ENCODE measurements at places on chromosomes 1 and 21.

DNA sequence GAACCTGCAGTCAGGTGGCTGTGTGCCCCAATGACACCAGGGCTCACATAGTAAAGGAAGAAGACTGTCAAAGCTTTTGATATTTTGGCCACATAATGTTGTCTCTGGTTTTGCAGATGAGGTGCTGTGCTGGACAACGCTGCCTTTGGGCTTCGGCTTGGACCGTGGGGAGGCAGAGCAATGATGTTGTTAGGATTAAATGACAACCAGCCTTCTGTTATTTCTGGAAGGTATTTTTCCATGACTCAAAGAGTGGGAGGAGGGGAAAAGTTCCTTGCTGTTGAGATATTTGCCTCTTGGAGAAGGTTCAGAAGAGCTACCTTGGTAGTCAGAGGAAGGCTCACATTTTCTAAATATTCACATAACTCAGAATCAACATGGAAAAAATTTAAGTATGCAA, 187.3 kb upstream of the GALNT2 start:
- no peak for DNase-seq

DNA sequence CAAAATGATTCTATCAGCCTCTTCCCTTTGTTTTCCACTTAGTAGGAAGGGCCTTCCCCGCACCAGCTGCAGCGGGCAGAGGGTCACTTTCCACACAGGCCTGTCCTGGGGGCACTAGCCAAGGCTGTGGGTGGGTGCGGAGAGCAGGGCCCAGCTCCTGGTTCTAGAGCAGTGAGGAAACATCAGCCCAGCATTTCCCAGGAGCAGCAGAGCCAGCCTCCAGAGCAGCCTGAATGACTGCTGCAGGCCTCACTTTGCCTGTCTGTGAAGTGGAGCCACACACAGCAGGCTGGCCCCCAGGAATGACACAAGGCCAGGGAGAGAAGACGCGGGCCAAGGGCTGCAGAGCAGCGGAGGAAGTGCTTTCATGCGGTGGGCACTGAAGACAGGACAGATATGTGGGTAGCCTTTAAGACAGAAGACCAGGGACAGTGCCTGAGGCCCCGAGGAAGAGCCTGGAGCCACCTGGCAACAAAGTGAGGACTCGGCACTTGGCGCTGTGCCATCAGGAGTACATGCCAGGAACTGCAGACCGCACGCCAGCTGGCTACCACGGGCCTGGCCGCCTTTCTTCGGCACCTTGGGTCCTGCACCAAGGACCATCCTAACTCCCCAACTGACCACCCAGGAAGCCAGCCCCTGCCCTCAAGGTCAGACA, 42.0 kb downstream of the ACOT7 start:
- DNase-seq, result no peak

DNA sequence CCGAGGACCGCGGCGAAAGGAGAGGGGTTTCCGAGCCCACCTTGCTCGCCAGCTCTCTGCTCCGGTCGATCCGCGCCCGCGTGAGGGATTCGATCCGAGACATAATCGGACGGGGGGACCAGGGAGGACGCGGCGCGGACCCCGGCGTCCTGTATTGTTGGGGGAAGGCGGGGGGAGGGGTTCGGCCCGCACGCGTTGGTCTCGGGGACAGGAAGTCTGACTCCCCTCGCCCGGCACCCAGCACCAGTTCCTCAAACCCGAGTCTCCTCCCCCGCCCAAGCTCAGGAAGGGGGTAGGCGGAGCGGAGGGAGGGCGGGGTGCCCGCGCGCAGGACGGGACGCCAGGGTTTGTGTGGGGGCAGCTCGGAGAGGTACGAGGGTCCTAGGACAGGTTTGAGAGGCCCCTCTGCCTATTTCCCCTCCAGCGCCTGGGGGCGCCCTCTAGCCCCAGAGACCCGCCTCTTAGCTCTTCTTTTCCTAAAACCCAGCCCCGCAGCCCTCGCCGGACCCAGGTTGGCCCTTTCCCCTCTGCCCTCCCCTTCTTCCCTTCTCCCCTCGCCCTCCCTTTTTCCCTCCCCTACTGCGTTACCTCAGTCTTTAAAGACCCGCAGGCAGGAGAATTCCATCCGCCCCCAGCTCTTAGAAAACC, at the start of gene ARHGEF2:
Gene ARHGEF2, minus strand, starts transcription at position 223 of the 648 bp plus-strand sequence. Its CDS starts 120 bp downstream, at position 103.
- no peak for DNase-seq

DNA sequence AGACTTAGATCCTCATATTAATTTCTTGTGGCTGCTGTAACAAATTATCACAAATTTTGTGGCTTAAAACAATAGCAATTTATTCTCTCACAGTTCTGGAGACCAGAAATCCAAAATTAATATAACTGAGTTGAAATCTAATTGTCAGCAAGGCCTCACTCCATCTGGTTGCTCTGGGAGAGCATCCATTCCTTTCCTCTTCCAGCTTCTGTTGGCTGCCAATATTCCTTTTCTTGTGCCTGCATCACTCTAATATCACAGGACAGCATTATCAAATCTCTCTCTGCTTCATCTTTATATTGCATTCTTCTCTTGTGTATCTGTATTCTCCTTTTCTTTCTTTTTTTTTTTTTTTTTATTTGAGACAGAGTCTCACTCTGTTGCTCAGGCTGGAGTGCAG, 9.3 kb downstream of the SLC35A3 start:
- DNase-seq, result no peak

DNA sequence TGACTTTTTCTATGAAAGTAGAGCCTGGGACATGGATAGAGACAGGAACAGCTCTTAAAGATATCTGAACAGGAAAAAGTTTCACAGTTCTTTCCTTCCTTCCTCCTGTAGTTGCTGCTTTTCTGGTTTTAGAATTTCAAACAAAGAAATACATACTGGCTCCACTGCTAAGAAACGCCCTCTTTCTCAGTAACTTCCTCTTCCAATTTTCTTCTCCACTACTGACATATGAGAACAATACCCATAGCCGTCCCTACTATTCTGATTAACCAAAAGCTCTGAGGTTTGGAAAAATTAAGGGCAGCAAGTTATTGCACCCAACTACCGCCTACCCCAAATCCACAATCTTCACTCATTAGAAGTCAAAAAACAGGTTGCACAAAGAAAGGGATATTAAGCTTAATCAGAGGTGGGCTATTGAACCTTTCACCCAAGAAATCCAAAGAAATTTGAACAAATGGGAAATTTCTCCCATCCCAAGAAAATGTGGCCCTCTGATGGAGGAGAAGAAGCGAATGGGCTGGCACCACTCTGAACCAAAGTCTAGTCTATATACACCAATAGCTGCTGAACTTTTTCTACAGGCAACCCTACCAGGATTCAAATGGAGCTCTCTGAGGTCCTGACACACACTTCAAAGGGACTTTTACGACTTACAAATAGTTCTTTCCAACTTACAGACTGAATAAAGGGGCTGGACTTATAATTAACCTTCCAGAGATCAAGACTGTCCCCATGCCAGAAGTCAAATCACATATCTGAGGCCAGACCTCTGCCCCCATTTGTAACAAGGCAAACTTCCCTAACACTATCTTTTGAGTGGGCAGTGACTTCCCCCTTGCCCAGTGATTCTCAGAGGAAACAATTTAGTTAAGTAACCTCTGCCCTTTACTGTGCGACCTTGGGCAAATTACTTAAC, 1.7 kb downstream of the WASF2 start:
- DNase-seq, result no peak

DNA sequence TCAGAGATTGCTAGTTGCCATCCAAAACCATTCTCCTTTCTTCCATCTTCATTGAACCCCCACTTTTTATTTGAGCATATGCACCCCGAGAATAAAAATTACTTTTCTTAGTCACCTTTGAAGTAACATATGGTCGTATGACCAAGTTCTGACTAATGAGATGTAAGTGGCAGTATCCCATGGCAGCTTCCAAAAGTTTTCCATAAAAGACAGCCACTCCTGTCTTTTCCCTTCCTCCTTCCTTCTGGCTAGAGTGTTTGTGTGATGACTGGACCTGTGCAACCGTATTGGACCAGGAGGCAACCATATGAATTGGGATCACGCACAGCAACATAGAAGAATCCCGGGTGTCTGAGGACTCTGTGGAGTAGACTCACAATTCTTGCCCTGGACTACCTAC, 41.1 kb upstream of the CCSAP start:
- no peak for DNase-seq

- no peak for DNase-seq
These were observed 5.3 kb downstream of the ANKRD65 start for GRCh38 chr1:1415751-1416150.

DNA sequence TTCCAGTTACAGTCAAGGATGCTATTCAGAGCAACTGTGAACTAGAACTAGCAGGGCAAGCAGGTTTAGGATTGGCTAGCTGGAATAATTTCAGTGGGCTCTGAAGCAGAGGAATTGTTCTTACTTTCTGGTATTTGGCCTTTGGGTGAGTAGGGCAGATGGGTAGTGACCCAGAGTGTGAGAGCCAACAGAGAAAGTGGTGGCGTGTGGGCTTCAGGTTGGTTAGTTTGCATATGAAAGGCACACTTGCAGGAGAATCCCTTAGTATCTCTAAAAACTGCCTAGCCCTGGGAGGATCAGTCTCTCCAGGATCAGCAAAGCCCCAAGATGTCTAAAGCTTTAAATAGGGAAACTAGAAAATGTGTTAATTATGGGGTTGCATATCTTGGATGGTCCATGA, 67.6 kb upstream of the LRRC8B start:
- DNase-seq, result no peak

- no peak for DNase-seq
These were observed 243.0 kb upstream of the RUNX1 start for GRCh38 chr21:35291973-35292627.

GRCh38 chr1:85563139-85563538, 17.4 kb upstream of the CCN1 start:
- no peak for DNase-seq

- DNase-seq, result no peak
These were observed 173.7 kb downstream of the GABPA start for GRCh38 chr21:25908495-25908894.

DNA sequence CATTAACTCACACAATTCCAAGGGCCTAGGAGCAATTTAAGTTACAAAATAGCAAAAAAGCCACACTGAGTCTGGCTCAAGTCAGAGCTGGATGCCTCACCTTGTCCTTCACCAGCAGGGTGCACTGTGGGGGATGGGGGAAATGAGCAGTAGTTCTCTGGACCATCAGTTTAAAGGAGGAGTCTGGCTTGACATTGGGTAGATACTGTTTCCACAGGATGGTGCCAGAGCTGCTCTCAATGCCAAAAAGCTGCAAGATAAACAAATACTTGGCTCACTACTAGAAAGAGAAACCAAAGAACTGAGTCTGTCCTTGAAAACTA, 18.8 kb downstream of the EMC1 start:
- no peak for DNase-seq

DNA sequence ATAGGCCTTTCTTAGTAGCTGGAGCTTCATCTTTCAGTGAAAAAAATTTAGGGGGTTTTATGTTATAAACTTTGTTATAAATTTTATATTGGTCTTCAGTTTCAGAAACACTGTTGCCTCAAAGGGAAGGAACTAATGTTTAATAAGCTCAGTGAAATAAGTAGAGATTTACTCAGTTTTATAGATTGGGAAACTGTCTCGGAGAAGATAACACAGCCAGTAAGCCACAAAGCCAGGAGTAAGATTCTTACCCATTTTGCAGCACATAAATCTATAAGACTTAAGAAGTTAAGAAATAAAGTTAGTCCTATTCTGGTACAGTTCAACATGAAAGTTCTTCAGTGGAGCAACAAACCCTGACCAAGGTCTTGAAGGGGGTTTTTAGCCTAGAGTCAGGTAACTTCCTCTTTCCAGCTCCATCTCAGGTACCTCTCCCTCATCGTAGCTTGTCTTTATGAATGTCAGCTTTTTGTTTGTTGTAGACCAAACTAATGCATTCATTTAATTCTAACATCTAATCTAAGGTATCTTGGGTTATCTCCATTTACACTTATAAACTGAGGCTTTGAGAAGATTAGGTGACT, 3.3 kb downstream of the KPNA6 start:
- DNase-seq, result no peak

DNA sequence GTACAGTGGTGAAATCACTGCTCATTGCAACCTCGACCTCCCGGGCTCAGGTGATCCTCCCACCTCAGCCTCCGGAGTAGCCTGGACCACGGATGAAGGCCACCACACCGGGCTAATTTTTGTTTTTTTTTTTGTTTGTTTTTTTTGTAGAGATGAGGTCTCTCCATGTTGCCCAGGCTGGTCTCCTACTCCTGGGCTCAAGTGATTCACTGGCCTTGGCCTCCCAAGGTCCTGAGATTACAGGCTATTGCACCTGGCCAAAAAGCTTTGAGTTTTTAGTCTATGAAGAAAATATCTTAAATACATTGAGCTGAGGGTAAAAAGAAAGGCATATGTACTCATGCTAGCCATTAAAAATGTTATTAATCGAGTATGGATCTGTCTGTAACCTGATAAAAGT, 3.6 kb downstream of the TMEM50A start:
- no peak for DNase-seq
